T-helper 17 cell (primary cell): ENCODE measurements at places on chromosomes 2 and 18. TPM values are rescaled to one million over a fixed set of nuclear protein-coding genes. Genes with fewer than 3 reads are reported as not detected.

FN1 gene
- total RNA-seq = 0.26 TPM

FAM110C gene
- total RNA-seq = 0.26 TPM

TEX44 gene
- total RNA-seq = not detected

C2orf78 gene
- total RNA-seq = not detected

LRPPRC gene
- total RNA-seq = 60.7 TPM

ITPRIPL1 gene
- 9.9 TPM for total RNA-seq

- DNase-seq = no peak
Measured at GRCh38 chr18:40612356-40612755, 1342.7 kb upstream of the PIK3C3 start.

- DNase-seq = no peak
Measured at GRCh38 chr2:5889519-5889918, 197.3 kb downstream of the SOX11 start.

DNA sequence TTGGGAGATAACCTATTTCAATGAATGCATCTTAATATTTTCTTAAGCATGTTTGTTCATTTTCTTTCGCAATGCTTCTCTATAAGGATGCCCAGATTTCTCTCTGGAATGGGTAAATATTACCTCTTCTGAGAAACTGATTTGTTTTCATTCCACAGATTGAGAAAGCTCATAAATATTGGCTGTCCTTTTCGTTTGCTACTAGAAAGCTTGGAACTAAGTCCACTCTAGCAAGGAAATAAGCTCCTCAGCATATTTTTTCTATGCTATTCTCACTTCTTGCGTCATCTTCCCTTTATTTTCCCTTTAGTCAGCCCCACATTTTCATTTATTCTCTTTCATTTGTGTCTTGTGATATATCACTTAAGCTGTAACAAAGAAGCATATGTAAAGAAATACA is 76.3 kb downstream of the ANTXR1 start:
- no peak for DNase-seq
